ENCODE measurements at places on chromosomes 1 and 21. TPM values are rescaled to one million over a fixed set of nuclear protein-coding genes. Genes with fewer than 3 reads are reported as not detected.

- no peaks in the 10 kb centered on the region for H3K4me1 ChIP-seq
- DNase-seq, result no peak
- H3K27ac ChIP-seq, result no peak overlapping the region
- H3K27me3 ChIP-seq, result no peaks in the 10 kb centered on the region
- no peak overlapping the region for H3K4me3 ChIP-seq
These were observed 112.0 kb upstream of the ADAMTS5 start for GRCh38 chr21:27078915-27079314.

GRCh38 chr1:64769971-64770370 lies 25.1 kb downstream of the RAVER2 start:
- no peaks in the 10 kb centered on the region for H3K27me3 ChIP-seq
- DNase-seq, result no peak
- H3K27ac ChIP-seq, result no peak overlapping the region
- no peaks in the 10 kb centered on the region for H3K4me1 ChIP-seq
- no peaks in the 10 kb centered on the region for H3K36me3 ChIP-seq

- H3K4me3 ChIP-seq, result no peak overlapping the region
- no peak for DNase-seq
- H3K36me3 ChIP-seq, result peaks cover 12% of the 10 kb centered on the region
- H3K4me1 ChIP-seq, result peaks cover 4% of the 10 kb centered on the region
- no peaks in the 10 kb centered on the region for H3K27me3 ChIP-seq
These were observed 144.7 kb downstream of the APP start for GRCh38 chr21:26025536-26026512.

DNA sequence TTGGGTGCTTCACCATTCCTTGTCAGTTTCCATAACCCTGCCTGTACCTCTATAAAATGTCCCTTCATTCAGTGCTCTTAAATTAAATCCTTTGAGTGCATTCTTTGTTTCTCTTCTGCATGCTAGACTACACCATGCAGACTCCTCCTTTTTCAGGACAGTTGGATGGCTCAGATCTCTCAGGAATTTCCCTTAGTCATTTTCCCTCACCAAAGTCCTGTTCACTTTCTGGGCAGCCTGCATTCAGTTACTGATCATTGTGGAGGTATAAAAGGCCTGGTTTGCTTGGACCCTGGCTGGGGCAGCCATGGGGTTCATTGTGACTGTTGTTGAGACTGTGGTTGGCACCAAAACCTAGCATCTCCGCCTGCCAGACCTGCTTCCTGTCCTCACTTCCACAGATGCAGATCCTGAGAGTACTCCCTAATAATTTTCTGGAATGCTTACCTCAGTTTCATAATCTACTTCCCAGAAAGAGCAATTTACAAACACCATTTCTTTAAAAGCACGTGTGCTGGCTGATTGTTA lies 88.4 kb downstream of the PDE4B start:
- no peak overlapping the region for H3K27ac ChIP-seq
- H3K4me1 ChIP-seq, result no peaks in the 10 kb centered on the region
- H3K36me3 ChIP-seq, result no peaks in the 10 kb centered on the region
- DNase-seq, result no peak

DNA sequence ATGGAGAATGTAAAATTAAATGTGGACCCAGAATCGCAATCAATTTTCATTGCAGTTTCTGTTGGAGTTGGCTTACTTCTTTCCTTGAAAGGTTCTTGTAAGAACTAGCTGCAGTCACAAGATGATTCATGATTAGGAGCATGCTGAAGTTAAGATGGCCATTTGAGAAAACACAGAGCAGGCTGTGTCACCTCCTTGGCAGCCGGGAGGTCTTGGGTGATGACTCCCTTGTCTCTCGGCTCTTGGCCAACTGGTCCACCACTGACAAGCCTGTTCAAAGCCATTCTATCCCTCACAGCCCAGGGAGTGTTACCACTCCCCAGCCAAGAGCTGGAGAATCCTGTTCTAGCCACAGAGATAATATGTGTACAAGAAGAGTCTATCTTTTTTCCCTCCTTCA lies 40.6 kb downstream of the OPTC start:
- peak overlapping the region; percentile 24 for H3K27ac ChIP-seq
- H3K4me1 ChIP-seq, result peaks cover 26% of the 10 kb centered on the region
- no peaks in the 10 kb centered on the region for H3K27me3 ChIP-seq
- H3K4me3 ChIP-seq, result no peak overlapping the region
- peak; percentile 87 for DNase-seq
- no peaks in the 10 kb centered on the region for H3K36me3 ChIP-seq

DNA sequence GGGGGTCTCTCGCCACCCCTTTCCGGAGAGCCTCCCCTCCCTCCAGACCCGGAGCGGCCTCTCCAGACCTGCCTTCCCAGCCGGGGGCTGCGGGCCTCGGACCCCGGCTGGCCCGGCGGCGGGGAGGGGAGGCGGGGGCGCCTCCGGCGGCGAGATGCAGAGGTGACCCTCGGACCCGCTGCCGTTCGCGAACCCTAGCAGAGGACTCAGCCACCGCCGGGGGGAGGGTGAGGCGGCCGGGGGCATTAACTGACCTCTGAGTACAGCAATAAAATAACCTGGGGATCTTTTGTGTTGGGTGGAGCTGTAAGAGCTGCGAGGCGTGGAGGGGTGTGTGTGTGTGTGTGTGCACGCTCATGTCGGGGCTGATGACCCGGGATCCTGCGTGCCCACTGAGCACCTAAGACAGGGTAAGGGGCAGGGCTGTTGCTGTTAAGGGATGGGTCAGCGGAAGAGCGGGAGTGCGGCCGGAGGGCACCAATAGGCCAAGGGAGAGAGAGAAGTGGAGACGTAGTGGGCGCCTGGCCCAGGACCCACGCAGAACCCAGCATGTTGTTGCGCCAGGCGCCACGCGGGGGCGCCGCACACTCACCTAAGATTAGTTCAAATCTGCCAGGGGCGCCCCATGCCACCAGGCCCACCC lies 6.3 kb downstream of the HAPLN2 start:
- peak overlapping the region; percentile 23 for H3K4me3 ChIP-seq
- peaks cover 25% of the 10 kb centered on the region for H3K27me3 ChIP-seq
- H3K36me3 ChIP-seq, result no peaks in the 10 kb centered on the region
- no peak for DNase-seq

NECTIN4 gene
- 0.75 TPM for total RNA-seq

EPHA8 gene
- total RNA-seq, result not detected

CDKN2C gene
- 15.9 TPM for total RNA-seq

UFC1 gene
- total RNA-seq, result 53.0 TPM

All from right atrium auricular region (tissue), 2 donors.